NCI-H2171 (cell line): ENCODE measurements at places on chromosomes 5 and 9.

- DNase-seq, result no peak
Observed at GRCh38 chr9:107224252-107224651, 58.8 kb upstream of the RAD23B start.

- no peak for DNase-seq
Observed at GRCh38 chr5:56816546-56817081, 1.3 kb downstream of the MAP3K1 start.

DNA sequence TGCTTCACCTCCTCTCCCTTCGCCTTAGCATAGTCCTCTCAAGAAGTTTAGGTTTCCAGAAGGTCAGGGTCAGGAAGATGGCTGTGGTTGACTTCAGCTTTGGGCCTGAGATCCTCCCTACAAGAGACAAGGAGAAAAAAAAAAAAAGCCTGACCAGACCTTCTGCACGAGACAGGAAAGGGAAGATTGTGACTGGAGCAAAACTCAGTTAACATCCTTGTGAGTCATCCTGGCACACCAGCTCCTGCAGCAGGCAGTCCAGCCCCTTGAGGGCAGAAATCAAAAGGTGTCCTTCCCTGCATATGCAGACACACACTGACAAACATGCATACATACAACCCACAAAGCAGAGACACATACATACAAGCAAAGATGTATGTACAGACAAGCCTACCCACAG lies 18.0 kb upstream of the ENHO start:
- no peak for DNase-seq

- no peak for DNase-seq
Observed at GRCh38 chr5:58755397-58755796, 172.5 kb downstream of the RAB3C start.

- no peak for DNase-seq
Observed at GRCh38 chr9:108211411-108211955, 644.3 kb downstream of the ACTL7B start.

GRCh38 chr9:17807613-17808282 lies 228.9 kb downstream of the SH3GL2 start:
- peak; percentile 61 for DNase-seq

DNA sequence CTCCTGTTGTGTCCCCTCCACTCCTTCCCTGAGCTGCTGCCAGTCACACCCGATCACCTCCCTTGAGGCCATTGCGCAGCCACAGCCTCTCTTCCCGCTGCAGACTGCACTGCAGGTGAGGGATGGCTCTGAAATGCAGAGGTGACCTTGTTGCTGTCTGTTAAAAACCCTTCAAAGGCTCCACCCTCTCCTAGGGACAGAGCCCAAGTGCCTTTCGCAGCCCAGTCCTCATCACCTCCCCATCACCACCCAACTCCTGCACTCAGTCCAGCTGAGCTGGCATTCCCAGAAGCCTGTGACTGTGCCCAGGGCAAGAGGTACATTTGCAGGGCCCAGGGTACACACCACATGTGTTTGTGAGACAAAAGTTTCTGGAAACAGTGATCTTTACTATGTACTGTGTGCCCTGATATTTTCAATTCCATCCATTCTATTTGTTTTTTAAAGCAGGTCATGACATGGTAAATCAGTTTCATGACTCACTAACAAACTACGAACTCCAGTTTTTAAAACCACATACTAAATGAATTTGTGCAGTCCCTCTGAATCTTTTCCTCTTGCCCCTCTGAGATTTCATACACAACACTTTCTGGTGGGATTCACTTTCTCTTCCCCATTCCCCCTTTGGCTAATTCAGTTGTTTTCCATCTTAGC lies 73.0 kb upstream of the SPOCK1 start:
- DNase-seq, result no peak

- DNase-seq, result no peak
Observed at GRCh38 chr5:149807176-149807575, 77.1 kb downstream of the PPARGC1B start.

DNA sequence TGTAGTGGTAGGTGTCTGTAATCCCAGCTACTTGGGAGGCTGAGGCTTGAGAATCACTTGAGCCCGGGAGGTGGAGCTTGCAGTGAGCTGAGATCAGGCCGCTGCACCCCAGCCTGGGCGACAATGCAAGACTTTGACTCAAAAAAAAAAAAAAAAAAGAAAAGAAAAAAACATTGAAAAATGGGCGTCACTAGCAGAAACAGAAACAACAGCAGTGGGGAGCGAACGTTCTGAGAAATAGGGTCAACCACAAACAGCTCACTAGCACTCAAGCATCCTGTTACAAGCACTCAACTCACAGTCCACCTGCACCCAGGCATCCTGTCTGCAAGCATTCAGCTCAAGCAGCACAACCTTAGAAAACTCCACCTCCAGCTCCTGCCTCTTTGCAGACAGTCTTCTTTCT lies 17.2 kb downstream of the TRIM14 start:
- peak; percentile 40 for DNase-seq

DNA sequence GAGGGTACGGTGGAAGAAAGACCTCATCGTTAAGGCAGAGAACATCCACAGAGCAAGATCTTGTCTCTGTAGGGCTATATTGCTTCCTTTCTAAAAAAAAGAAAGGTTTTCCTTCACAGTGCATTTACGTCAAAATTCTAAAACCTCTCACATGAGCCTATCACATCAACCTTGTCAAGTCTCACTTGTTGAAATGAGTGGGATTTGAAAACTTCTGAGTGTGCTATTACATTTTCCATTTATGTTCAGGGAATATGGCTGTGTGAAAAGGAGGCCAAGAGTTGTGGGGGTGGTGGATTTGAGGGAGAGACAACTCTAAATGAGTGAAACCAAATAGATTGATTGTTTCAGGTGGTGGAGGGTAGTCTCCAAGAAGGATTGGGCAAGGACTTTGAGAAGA lies 147.1 kb upstream of the MPDZ start:
- DNase-seq, result no peak

DNA sequence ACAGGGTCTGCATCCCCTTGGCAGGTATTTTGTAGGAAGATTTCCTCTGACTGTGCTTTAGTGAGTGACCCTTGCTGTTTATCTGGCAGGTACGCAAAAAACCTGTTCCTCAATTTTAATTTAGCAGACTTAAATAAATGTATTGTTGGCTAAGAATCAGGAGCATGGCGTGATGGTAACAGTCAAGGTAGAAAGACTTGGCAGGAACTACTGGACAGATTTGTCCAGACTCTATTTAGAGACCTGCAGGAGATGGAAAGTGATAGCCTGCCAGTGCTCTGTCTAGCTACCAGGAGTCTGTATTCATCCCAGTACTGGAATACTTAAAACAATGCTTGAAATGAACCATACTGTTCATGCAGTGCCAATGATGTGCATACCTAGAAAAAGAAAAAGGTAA lies 78.8 kb upstream of the MAST4 start:
- DNase-seq, result no peak

DNA sequence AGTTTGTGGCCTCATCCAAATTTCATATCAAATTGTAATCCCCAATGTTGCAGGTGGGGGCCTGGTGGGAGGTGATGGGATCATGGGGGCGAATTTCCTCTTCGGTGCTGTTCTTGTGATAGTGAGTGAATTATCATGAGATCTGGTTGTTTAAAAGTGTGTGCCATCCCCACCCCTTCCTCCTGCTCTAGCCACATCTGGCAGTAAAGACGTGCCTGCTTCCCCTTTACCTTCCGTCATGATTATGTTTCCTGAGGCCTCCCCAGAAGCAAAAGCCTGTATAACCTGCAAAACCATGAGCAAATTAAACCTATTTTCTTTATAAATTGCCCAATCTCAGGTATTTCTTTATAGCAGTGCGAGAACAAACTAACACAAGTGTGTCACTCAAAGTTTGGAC lies 71.0 kb upstream of the MOCS2 start:
- DNase-seq, result no peak

DNA sequence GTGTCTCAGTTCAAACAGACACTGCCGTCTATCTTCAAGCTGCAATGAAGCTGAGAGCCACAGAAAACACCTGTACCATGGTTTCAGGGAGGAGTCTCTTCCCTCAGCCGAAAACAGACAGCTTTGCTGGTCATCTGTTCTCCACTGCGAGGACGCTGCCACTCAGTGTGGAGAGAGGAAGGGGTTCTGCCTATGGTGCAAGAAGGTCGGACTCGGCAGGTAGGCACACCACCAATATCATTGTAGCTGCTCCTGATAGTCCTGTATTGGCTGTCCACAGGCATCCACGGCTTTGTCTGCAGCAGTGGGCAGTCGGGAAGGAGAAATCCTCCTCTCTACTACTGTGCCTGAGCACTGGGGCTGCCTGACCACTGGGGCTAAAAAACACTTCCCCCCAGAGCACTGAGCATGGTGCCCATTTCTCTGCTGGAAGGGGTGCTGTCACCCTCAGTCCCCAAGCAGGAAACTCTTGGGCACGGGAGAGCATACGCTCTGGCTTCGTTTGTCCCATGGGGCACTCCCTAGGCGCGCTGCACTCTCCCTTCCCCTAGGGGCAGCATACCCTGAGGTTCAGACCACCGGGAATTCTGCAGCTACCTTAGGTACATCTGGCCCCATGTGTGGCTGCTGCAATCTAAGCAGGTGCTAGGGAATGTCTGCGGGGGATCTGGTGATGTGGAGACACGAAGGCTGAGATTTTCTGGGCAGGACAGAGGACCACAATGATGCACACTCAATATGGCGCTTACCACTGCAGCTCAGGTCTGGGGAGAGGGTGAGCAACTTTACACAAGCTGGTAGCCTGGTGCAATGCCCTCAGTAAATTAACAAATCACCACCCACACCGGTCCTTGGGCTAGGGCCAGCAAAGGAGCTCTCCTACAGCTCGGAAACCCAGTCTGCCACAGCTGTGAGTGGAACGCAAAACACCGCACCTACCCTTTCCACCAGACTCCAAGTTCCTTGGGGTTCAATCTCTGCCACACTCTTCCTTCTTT lies 880.9 kb upstream of the SEMA6A start:
- DNase-seq, result no peak

DNA sequence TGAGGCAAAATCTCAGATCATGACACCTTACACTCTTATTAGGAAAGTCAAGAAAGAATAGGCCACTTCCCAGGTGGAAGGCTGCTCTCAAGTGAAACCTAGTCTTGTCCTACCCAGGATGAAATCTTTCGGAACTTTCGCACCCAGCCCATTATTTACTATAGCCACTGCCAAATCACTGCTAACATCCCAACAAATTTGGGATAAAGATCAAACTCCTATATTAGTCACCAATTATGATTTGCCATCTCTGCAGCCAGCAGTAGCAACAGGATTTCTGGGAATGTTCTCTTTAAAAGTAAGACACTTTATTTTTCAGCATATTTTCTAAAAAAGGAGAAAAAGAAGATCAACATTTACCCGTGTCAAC lies 224.6 kb downstream of the GAS1 start:
- DNase-seq, result no peak

GRCh38 chr5:119078071-119078846 lies 7.4 kb downstream of the DMXL1 start:
- DNase-seq, result no peak

DNA sequence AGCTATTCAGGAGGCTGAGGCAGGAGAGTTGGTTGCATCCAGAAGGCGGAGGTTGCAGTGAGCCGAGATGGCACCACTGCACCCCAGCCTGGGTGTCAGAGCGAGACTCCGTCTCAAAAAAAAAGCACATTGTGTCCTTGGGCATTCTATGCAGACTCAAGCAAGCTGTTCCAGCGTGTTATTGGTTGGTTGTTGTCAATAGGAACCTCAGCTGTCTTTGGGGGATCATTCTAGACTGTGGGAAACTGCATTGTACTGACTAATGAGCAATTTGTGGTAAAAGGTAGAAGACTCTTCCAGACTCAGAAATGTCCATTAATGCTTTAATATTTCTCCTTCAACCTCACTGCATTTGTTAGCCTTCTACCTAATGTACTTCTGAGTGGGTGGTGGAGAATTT lies 379.5 kb upstream of the GRAMD2B start:
- no peak for DNase-seq

- DNase-seq, result no peak
Observed at GRCh38 chr5:25619273-25619672, 974.5 kb upstream of the CDH10 start.

- peak; percentile 45 for DNase-seq
Observed at GRCh38 chr9:124940521-124940893, 376 bp downstream of the GOLGA1 start.

DNA sequence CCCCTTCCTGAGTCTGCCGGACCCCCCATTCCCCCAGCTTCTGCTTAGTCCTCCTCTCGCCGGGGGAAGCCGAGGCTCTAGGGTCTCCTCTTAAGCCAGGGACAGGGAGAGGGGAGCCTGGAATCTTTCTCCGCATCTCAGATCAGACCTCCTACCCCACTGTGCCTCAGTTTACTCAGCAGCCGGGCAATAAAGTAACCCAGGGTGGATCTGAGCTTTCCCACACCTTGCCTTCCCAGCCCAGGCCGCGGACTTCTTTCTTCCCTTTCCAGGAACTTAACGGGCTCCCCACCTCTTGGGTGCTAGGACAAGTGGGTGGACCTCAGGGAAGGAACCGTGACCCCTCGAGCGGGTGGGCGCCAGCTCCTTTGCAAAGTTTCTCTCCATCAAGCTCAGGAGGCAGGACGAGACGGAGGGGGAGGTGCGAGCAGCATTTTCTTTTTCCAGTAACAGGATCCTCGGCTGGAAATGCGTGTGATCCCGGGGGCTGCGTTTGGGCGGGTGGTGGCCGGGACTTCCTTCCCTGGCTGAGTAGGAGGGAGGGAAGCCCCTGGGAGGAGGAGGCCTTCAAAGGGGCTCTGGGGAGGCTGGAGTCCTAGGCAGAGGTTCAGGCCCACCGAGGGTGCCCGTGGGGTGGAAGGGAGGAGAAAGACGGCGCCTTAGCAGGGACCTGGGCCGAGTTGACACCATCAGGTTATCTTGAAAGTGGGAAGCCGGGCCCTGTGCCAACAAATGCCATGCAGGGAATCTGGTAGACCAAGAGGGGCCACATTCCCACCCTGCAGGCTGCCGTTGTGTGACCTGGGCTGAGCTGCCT lies 795 bp downstream of the DAB2IP start:
- DNase-seq, result peak; percentile 29

GRCh38 chr5:173830421-173830820 lies 57.7 kb upstream of the CPEB4 start:
- no peak for DNase-seq

- no peak for DNase-seq
Observed at GRCh38 chr5:14153071-14153864, 10.1 kb downstream of the TRIO start.

- no peak for DNase-seq
Observed at GRCh38 chr5:128487041-128487440, 51.0 kb downstream of the FBN2 start.

GRCh38 chr9:110015759-110016158 lies 192.2 kb downstream of the C9orf152 start:
- peak; percentile 35 for DNase-seq

GRCh38 chr9:91930475-91930874 lies 19.6 kb downstream of the ROR2 start:
- DNase-seq, result no peak

DNA sequence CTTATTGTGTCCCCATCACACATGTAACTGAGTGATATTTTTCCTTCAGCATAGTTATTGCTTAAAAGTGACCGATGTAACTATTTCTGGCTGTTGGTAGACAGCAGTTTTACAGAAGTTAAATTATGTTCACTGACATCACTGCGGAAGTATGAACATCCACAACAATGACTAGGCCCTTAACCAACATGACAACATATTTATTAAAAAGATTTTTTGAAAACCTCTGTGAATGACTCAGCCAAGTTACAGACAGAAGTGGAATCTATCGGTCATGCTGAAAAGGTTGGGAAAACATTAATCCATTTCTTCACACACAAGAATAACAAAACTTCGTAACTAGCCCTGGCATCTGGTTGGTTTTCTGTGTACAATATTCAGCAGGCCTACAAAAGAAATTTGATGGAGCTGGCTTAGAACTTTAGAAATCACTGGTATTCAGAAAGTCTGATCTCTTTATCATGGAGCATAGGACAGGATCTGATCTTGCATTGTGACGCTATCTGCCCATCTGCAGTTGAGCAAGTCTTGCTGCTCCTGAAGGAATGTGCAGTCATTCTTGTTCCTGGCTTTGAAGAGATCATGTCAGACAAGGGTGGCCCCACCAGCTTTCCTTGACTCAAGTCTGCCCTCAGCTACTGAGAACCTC lies 6.5 kb downstream of the GLIS3 start:
- DNase-seq, result no peak
